ENCODE measurements at places on chromosomes 12 and 14. TPM values are rescaled to one million over a fixed set of nuclear protein-coding genes. Genes with fewer than 3 reads are reported as not detected.

The PRH2 gene
- total RNA-seq: not detected

The SOX5 gene
- not detected for total RNA-seq

The CLEC6A gene
- not detected for total RNA-seq

The MOAP1 gene
- total RNA-seq: 16.6 TPM

The AHNAK2 gene
- total RNA-seq: 238 TPM

The TMEM229B gene
- 0.17 TPM for total RNA-seq

The GLT1D1 gene
- not detected for total RNA-seq

The NTS gene
- 57.2 TPM for total RNA-seq

The AICDA gene
- 0.05 TPM for total RNA-seq

The WNT1 gene
- total RNA-seq: not detected

The BCL11B gene
- total RNA-seq: 0.20 TPM

The BBOF1 gene
- total RNA-seq: 2.8 TPM

The GALNT16 gene
- total RNA-seq: 2.4 TPM

The CIPC gene
- 8.6 TPM for total RNA-seq

The CCT2 gene
- 274 TPM for total RNA-seq

The MSI1 gene
- 1.1 TPM for total RNA-seq

The GDF3 gene
- total RNA-seq: not detected

The SCYL2 gene
- 21.5 TPM for total RNA-seq

The BIN2 gene
- 0.07 TPM for total RNA-seq

The KCNC2 gene
- not detected for total RNA-seq

The POTEM gene
- not detected for total RNA-seq

The OR6C3 gene
- total RNA-seq: not detected

Data from A549 treated with CORT108297 at 1 μM for 4 hours (cell line).